ENCODE measurements at places on chromosomes 16 and 17. TPM values are rescaled to one million over a fixed set of nuclear protein-coding genes. Genes with fewer than 3 reads are reported as not detected.
A peak's percentile ranks its signal among the peaks of the same experiment; 100 is the strongest.

Gene CMTM2
- polyA plus RNA-seq, result not detected

Gene AIPL1
- not detected for polyA plus RNA-seq

Gene PABPN1L
- not detected for polyA plus RNA-seq

- peak; percentile 12 for DNase-seq
These were observed 76.7 kb upstream of the CBX4 start for GRCh38 chr17:79915850-79916430.

DNA sequence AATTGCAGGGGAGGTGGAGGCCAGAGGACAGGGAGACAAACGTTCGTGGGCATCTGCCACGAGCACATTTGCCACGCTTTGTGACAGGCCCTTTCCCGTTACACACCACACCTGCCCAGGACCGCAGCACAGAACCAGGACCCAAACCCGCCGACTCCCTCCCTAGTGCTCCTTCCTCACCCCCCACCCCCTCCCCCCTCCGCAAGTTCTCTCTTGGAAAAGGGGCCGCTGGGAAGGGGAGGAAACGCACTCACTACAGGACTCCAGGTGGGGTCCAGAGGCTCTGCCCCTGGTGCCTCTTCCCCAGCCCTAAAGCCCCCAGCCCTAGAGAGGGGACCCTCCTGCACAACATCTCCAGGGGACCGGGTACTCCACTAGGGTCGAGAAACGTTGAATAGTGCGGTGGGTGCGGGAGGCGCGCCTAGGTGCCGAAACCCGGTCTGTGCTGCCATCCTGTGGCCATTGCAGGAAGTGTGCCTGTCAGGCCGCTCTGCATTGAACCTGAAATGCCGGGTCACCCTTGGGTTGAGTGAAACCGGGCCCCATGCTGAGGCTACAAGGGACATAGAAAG, 21.9 kb upstream of the EIF1 start:
- DNase-seq, result peak; percentile 82

- DNase-seq, result peak; percentile 51
These were observed 725 bp upstream of the SPHK1 start for GRCh38 chr17:76383546-76384221.

GRCh38 chr17:79608624-79608959, 2.3 kb downstream of the RBFOX3 start:
- DNase-seq, result no peak

- DNase-seq, result no peak
These were observed 12.0 kb upstream of the ENDOV start for GRCh38 chr17:80402959-80403358.

DNA sequence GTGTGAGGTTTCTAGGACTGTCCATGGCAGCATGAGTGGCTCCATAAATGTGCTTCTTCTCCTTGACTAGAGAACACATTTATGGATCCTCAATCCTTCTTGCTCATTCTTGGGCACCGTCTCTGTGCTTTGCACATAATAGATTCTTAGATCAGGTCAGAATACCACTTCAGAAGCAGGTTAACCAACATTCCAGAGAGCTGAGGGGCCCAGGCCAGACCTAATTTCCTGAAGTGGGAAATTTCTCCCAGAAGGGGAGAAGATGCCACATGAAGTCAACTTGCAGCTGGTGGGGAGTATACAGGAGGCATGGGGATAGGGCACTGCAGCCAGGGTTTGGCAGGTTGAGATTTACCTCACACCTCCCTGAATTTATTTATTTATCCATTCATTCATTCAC, 24.4 kb upstream of the VAT1L start:
- DNase-seq, result no peak

DNA sequence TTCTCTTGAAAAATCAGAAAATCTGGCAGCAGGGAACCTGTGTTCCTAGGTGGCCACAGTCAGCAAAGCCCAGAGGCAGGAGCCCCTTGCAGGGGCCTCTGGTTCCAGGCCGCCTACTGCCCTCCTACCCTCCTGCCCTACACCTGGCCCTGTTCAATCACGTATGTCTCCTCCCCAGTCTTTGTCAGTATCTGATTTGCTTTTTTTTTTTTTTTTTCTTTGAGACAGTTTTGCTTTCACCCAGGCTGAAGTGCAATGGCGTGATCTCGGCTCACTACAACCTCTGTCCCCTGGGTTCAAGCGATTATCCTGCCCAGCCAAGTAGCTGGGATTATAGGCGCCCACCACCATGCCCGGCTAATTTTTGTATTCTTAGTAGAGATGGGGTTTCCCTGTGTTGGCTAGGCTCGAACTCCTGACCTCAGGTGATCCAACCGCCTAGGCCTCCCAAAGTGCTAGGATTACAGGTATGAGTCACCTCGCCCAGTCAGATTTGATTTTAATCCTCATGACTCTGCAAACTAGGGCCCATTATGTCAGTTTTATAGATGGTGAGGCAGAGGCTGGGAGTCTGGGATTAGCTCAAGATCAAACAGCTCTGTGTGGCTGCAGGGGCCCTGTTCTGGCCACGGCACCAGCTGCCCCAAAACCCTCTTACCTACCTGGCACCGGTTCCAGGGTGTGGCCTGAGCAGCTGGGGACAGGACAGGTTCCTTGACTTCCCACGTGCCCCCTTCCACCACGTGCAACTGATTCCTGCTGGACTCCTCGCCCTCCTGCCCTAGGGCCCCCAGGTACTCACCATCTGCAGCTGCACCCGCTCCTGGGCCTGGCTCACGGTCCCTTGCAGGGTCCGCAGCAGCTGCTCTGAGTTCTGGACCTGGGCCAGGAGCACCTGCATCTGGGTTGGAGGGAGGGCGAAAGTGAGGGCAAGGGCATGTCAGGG, 14.7 kb downstream of the RABEP2 start:
- no peak for DNase-seq

DNA sequence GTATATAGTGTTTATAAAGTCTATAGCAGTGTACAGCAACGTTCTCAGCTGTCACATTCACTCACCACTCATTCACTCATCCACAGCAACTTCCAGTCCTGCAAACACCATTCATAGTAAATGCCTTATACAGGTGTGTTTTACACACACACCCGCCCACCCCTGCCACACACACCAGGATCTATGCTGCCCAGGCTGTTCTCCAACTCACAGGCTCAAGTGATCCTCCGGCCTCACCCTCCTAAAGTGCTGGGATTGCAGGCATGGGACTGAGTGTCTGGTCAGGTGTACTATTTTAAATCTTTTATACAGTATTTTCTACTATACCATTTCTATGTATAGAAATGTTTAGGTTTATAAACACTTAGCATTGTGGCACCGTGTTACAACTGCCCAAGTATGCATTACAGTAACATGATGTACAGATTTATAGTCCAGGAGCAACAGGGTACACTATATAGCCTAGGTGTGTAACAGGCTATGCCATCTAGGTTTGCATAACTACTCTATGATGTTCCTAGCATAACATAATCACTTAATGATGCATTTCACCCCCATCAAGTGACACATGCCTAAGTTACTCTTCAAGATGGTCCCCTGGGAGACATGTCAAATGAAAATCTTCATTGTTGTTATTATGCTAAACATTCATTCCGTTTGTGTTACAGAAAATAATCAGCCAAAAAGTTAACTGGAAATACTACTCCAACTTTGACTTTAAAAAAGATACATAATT, 42.5 kb downstream of the CREBBP start:
- DNase-seq, result no peak

DNA sequence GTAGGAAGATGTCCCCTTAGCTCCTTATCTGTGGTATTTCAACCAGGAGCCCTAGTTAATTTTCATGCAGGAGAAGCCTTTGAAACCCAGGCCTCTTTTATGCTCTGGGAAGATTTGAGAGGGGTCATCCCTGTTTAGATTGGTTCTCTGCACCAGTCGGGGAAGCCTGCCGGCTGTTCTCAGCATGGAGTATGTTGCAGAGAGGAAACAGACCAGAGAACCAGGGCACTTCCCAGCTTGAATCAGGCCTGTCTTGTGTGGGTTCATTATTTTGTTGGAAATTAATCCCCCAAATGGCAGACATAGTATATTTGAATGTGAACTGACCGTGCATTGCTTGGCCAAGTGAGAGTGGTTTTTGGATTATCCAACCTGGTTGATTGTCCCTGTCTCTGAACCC, 1082.1 kb upstream of the RBFOX1 start:
- DNase-seq, result no peak

GRCh38 chr17:79082311-79083190, 7.9 kb downstream of the ENGASE start:
- peak; percentile 48 for DNase-seq

Data from CD8-positive, alpha-beta memory T cell (primary cell).